Aorta (tissue), 5 donors: ENCODE measurements at places on chromosomes 13 and 19.
A peak's percentile ranks its signal among the peaks of the same experiment; 100 is the strongest.

- no peak for DNase-seq
These were observed 34.9 kb upstream of the DCLK1 start for GRCh38 chr13:36166046-36166445.

DNA sequence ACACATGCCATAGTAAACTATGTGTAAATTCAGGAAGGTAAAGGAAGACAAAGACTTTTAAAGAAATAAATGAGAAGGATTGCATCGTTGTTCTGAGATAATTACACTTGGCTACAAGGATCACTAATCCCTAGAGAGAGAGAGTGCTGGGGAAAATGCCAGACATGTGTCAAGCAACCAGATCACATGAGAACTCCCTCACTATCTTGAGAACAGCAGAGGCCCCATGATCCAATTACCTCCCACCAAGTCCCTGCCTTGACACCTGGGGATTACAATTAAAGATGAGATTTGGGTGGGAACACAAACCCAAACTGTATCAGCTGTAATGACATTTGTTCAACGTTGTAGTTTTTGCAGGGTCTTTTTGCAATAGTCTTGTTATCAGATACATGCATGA is 1600.9 kb upstream of the MIR17HG start:
- no peak for DNase-seq

DNA sequence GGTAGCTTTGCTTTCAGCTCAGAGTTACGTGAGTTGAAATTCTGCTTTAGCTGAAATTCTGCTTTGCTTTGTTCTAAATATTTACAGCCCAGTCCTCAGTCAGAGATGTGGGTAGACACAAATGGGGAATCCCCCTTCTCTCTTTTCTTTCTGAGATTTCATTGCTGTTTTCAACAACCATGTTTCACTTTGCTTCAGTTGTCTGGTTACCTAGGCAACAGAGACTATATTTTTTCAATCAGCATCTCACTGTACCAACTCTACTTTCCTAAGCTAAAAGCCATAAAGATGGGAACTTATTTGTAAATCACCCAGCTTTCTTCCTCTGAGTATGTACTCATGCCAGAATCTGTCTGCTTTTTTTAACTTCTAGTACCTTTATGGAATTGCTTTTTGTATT is 509.0 kb downstream of the OLFM4 start:
- no peak for DNase-seq

DNA sequence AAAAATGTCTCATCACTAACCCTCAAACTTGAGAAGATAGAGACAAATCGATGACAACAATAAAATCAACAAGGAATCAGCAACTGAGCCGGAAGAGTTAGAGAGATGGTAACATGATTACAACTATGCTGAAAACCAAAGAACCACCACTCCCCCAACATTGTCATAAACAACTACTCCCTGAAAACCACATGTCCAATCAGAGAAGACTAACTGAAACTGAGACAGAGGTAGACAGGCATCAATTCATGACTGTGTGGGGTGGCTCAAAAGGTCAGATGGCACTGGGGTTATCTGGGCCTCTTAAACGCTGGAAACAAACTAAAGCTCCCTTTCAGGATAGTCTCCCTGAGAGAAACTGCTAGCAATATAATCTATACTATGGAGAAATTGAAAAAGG is 488.8 kb downstream of the KCTD12 start:
- no peak for DNase-seq

DNA sequence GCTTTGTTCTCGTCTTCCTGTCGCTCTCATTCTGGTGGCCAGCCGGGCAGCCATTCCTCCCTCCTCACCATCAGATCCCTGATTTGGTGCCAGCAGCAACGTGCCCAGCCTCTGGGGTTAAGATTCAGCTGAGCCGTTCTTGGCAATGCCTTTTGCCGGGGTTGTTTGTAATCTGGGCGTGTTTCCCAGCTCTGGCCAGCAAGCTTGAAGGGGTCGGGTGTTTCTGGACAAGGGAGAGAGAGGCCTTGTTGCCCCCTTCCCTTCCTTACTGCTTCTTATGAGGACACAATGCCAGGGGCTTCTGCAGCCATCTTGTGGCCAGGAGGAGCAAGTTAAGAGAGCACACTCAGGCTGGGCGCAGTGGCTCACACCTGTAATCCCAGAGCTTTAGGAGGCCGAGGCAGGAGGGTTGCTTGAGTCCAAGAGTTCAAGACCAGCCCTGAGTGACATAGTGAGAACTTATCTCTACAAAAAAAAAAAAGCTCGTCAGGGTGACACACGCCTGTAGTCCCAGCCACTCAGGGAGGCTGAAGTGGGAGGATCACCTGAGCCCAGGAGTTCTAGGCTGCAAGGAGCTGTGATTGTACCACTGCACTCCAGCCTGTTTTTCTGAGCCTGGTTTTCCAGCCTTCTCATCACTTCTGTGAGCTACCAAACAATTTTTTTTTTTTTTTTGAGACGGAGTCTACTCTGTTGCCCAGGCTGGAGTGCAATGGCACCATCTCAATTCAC is 10.7 kb upstream of the CRTC1 start:
- DNase-seq: peak; percentile 83

GRCh38 chr19:45972081-45972946 is 1.4 kb downstream of the NOVA2 start:
- DNase-seq: no peak

GRCh38 chr19:27676877-27677276 is 1536.1 kb downstream of the UQCRFS1 start:
- DNase-seq: no peak

- no peak for DNase-seq
These were observed 35.9 kb upstream of the CNMD start for GRCh38 chr13:52775511-52775910.

- peak; percentile 51 for DNase-seq
These were observed at the start of gene FAM124A for GRCh38 chr13:51222037-51222685. FAM124A (plus strand) TSS chr13:51222398; CDS start chr13:51222502, 104 bp downstream.

GRCh38 chr13:76942363-76942762 is 5.9 kb upstream of the ACOD1 start:
- DNase-seq: no peak

DNA sequence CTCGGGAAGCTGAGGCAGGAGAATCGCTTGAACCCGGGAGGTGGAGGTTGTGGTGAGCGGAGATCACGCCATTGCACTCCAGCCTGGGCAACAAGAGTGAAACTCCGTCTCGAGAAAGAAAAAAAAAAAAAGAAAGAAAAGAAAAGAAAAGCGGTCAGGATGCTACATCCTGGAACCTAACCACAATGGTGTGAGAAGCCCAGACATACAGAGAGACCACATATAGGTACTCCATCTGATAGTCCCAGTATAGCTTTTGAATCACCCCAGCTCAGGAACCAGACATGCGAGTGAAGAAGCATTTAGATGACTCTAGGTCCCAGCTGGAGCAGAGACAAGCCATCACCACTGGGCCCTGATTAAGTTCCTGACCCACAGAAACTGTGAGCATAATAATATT is 3.2 kb downstream of the IFNL1 start:
- no peak for DNase-seq

DNA sequence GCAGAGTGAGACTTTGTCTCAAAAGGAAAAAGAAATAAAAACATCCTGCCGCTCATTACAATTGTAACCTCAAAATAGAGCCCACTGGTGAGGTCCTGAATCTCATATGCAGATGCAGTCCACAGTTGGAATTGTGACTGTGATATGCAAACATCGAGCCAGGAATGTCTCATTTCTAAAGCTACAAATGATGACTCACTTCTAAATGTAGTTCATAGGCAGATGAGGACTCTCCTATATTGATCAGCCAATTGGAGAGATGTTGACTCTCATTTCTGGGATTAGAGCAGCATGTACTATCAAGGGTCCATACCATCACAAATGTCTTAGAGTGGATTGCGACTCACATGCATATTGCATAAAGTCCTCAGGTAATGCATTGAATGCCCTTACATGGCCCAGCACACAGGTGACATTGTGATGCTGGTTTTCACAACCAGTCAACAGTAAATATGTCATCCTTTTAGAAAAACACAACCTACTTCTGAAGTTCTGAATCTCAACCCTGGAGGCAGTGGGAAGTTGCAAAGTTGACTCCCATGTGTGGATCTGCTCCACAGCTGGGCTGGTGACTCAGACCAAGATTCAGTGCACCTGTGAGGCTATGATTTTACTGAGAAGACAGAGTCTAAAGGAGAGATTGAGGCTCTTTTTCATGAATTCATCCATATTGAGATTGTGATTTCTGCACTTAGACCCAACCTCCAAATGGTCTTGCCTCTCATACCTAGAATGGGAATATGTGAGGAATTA is 16.9 kb upstream of the ZNF254 start:
- no peak for DNase-seq

GRCh38 chr13:101455863-101456262 is 3.4 kb downstream of the ITGBL1 start:
- DNase-seq: no peak

- DNase-seq: no peak
These were observed 7.0 kb downstream of the PLVAP start for GRCh38 chr19:17370026-17370587.

- DNase-seq: peak; percentile 100
These were observed 770 bp downstream of the SERTAD3 start for GRCh38 chr19:40443131-40443999.

- DNase-seq: no peak
These were observed 14.2 kb downstream of the OR7A17 start for GRCh38 chr19:14871619-14872230.

GRCh38 chr13:44234566-44234965 is 139.1 kb upstream of the SERP2 start:
- no peak for DNase-seq

DNA sequence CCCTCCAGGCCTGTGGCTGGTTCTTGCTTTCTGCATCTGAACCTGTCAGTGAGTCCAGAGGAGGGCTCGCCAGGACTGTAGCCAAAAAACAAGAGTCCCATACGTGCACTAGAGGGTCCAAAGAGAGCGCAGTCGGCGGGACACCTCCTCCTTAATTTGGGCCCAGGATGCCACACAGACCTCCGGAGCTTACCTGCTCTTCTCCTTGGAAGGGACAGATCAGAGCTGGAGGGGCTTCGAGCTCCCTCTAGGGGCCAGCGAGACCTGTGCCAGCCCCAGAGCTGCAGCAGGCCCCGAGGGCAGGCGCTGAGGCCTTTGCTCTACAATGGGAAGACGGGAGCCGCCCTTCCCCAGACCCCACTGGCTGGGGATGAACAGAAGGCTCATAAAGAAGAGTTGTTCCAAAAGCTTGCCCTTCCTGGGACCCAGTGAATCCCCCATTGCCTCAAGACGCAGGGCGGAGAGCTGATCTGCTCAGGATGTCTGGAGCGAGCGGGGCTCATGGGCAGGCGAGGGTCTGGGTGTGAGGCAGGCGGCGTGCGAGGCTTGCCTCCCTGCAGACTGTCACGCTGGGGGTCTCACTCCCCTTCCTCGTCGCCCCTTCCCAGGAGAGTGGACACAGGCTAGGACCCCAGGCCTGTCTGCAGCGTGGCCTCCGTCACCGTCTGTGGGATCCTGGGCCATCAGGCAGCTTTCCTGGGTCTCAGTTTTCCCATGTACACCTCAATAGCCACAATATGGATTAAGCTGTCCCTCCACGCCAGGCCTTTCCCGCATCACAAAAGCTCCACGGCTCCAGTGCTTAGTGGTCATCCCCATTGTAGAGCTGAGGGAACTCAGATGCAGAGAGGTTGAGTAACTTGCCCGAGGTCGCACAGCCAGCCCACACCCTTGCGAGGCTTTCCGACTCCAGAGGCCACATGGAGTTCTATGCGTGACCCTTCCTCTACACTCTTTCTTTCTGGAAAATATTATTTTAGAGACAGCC is 46.9 kb upstream of the VSTM2B start:
- DNase-seq: peak; percentile 64

DNA sequence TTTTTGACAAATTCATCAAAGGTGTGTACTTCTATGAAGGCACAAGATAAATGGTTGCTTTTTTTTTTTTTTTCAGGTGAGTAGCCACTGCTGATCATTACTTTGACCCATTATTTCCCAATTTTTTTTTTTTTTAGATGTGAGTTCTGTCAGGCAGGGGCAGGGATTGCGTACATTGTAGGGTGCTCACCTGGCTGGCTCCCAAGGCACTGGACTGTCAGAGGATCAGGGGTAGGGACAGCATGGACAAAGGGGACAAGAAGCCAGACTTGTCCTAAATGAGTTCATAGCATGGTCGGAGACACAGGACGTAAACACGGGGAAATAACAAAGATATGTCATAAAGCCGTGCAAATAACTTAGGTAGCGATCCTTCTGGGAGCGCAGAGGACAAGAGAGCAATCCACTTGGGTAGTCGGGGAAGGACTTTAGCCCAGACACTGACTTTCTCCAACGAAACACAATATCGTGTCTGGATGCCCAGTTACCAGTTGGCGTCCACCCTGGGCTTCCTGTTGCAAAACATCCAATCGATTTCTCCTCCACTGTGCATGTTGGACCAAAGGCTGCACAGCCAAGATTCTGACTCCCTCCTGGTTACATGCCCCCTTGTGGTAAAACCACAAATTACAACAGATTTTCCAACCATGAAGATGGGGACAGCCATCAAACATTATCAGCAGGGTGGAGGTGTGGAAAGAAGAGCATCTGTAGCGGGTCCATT is 27.5 kb upstream of the KATNAL1 start:
- no peak for DNase-seq

GRCh38 chr19:37691881-37692504 is 27.6 kb downstream of the ZNF607 start:
- peak; percentile 94 for DNase-seq

GRCh38 chr19:9485140-9485539 is 13.3 kb downstream of the ZNF560 start:
- no peak for DNase-seq

DNA sequence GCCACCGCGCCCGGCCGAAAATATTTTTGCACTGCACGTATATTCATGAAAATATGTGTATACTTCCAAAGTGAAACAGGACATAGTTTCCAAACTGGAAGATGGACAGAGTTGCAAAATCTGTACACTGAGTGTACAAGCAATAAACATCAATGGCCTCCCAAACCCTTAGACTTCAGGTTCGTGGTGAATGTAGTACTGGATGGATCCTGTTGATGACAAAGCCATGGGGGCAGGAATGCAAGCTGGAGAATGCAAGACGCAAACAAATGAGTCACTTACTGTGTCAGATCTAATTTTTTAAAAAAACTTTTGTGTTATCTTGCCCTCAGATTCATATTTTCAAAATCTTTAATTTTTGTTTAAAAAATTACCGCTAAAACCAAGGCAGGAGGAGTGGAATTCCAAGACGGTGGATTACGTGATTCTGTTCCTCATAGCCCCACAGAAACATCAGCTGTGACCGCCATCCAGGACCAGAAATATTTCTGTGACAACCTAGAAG is 12.7 kb upstream of the LILRA2 start:
- no peak for DNase-seq

- DNase-seq: no peak
These were observed 306.8 kb downstream of the KCNRG start for GRCh38 chr13:50322006-50322405.

- DNase-seq: no peak
These were observed 15.2 kb upstream of the ERCC2 start for GRCh38 chr19:45385392-45386221.

DNA sequence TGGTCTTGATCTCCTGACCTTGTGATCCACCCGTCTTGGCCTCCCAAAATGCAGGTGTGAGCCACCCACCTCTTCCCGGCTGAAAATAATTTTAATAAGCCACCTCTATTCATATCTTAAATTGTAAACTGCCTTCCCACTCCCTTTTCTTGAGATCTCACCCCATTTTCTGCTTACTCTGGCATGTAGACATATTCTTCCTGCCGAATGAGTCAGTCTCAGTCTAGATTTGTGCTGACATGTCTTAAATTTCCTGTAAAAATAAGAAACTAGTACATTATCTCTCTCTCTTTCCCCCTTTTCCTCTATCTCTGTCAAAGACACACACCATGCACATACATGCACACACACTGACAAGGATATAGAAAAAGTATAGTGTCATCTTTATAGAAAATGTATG is 60.9 kb downstream of the THSD1 start:
- DNase-seq: no peak
